Breast epithelium (tissue), 4 donors: ENCODE measurements at places on chromosomes 5 and 9. TPM values are rescaled to one million over a fixed set of nuclear protein-coding genes. Genes with fewer than 3 reads are reported as not detected.

SOHLH1 gene
- total RNA-seq, result not detected

LCN15 gene
- not detected for total RNA-seq

OLFM1 gene
- 25.2 TPM for total RNA-seq

NOL6 gene
- total RNA-seq, result 22.3 TPM

CAMK4 gene
- total RNA-seq, result 1.5 TPM

DNA sequence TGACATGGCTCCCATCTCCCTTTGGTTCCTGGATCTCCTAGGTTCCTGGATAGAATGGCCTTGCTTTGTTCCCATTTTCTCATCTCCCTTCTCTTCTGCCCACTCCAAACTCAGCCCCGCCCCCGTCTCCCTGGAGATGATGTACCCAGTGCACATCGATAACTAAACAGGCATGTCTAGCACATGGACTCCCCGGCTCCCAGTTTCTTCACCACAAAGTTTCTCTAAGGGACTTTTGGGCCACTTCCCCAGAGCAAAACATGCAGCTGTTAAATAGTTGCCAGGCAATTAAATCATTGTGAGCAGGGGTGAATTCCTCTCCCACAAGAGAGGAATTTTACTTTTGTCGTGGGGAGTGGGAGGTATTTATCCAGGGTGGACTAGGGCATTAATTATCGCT lies 259.0 kb downstream of the GADD45G start:
- no peak for DNase-seq

- no peak for DNase-seq
Observed at GRCh38 chr5:65530904-65531303, 32.1 kb downstream of the CENPK start.

DNA sequence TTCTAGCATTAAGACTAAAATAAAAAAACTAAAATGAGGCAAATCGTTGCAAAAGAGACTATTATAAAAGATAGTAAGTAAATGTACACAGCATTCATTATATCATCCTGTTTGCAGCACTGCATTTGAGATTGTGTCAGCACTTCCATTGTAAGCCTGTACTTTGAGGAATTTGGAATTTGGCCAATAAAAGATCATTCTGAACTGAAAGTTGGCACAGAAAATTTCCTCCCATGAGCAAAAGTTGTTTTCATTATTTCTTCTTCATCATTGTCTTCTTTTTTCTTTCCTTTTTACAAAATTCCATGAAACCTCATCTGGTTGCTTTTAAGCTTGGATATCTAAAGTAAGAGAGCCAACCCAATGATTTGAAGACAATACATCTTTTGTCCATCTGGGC lies 199.3 kb upstream of the ADAMTSL1 start:
- DNase-seq, result no peak

GRCh38 chr5:317086-317811 lies 4.3 kb upstream of the AHRR start:
- DNase-seq, result no peak

- DNase-seq, result no peak
Observed at GRCh38 chr5:81556809-81557208, 162.9 kb upstream of the ACOT12 start.

DNA sequence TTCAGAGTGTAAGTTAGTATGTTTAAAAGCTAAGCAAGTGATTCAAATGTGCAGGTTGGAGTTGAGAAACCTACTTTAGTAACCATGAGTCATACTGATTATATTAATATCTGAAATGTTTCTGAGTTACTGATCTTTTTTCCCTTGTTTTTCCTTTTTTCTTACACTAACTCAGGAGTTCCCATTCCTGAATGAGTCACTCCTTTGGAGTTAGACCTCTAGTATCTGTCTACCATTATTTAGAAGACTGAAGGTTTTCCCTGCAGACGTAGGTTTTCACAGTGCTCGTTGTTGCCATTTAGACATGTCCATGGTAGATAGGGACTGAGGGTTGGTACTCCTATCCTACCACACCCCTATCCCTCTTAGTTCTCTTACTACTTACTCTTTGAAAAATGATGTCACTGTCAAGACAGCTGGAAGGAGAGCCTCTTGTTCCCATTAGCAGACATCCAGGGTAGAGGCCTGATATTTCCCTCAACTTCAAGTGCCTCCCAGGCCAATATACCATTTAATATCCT lies 20.2 kb downstream of the OCLN start:
- no peak for DNase-seq

GRCh38 chr5:125894383-125894782 lies 528.8 kb upstream of the GRAMD2B start:
- DNase-seq, result no peak

DNA sequence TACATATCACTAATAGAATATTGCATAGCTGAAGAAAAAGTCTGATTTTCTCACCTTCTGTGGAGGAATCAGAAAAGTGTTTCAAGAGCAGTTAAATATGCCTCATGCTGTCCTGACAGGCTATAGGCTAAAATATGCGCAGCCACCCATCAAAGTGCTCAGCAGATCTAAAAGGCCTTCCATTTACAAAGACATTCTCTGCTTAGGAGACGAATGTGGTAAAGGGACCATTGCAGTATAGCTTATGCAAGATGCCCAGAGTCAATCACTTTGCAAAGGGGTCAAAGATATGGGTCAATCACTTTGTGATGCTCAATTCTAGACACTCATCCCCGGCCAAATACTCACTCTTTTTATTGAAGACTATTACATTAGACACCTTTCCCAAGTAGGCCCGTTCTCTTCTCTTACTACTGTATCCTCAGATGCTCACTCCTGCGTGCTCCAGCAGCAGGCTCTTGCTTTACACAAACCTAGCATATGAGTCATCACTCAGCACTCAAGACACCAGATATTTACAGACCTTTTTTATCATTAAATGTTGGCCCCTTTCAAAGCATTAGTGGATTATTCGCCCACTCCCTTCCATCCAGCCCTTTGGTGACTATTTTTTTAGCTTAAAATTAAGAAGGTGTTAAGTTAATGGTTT lies 568.2 kb upstream of the CDH18 start:
- DNase-seq, result no peak

DNA sequence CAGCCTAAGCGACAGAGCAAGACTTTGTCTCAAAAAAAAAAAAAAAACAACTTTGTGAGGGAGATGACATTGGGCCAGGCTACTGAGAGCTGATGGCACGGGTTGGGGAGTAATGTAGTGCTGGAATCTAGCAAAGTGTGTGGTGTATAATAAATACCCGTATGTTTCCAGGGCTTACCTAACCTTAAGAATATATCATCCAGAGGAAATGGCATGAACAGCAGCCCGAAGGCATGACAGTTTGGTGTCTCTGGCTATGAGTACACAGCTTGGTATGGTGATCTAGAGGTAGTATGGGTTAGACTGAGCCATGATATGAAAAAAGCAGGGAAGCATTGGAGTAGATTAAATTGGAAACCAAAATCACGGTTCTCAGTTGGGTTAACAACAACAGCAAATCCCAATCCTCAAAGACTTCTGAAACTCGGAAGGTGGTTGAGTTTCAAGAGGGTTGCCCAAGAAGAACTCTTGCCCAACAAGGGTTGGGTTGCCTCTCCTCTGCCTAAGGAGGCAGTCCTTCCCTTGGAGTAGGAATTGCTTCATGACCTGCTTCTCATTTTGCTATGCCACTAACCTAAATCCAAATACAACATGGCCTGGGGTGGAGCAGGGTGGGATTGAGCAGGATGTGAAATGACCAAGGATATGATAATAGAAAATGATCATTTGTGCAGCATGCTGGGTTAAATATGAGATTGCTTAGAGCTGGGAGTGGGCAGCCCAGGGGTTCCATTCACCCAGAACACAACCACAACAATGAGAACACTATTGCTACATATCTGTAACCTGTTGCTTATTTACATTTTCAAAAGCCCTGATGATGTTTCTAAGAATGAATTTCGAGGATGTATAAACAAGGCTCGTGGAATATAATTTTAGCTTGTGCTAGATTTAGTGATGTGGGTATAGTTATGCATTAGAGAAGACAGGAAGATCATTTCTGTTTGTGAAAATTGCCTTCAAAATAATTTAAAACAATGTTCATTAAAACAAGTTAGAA lies 64.6 kb upstream of the ZFR start:
- DNase-seq, result no peak

GRCh38 chr5:81212211-81212751 lies 20.8 kb upstream of the CKMT2 start:
- no peak for DNase-seq

DNA sequence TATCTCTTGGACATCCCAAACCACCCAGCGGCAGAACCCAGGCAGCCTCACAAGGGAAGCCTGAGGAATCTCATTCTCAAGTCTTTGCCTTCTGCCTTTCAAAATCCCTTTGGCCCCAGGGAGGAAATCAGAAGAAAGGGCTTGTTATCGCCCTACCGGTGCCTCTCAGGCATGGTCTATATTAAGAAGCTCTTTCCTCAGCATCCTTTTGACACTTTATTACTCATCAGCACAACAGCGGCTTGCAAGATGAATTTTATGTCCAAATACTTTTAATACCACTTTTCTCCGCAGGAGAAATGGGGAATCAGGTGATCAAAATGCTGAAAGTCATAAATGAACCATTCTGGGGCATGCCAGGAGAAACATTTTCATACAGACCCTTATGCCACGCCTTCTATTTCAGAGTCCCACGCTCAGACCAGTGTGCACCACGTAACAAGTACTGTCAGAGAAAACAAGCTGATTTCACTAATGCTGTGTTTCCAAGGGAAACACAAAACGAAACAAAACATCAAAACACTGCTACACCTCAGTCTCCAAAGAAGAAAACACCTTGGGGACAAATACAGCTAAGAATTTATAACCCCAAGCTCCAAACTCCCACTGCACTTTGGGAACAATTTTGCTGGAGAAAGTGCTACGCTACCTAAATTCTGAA lies 30.0 kb downstream of the RAPGEF1 start:
- no peak for DNase-seq

GRCh38 chr5:72569408-72569944 lies 62.3 kb upstream of the ZNF366 start:
- DNase-seq, result no peak

GRCh38 chr5:143775258-143775657 lies 36.7 kb upstream of the HMHB1 start:
- DNase-seq, result no peak

- no peak for DNase-seq
Observed at GRCh38 chr5:92179651-92180050, 796.5 kb upstream of the ARRDC3 start.

DNA sequence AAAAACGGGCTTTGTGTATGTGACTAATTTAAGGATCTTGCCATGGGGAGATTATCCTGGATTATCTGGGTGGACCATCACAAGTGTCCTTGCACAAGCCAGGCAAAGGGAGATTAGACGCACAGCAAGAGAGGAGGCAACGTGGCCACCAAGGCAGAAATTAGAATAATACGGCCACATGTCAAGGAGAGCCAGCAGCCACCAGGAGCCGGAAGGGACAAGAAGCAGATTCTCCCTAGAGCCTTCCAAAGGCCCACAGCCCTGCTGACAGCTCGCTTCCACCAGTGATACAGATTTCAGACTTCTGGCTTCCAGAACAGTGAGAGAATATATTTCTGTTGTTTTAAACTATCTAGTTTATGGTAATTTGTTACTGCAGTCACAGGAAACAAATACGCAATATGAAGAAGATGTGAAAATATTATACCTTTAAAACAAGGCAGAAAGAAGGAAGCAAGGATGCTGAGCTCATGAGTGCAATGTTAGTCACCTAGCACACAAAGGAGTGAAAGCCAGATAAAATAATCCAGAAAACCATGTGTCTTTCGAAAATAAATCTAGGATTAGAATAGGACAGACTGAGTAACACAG lies 28.7 kb upstream of the F2RL1 start:
- no peak for DNase-seq

DNA sequence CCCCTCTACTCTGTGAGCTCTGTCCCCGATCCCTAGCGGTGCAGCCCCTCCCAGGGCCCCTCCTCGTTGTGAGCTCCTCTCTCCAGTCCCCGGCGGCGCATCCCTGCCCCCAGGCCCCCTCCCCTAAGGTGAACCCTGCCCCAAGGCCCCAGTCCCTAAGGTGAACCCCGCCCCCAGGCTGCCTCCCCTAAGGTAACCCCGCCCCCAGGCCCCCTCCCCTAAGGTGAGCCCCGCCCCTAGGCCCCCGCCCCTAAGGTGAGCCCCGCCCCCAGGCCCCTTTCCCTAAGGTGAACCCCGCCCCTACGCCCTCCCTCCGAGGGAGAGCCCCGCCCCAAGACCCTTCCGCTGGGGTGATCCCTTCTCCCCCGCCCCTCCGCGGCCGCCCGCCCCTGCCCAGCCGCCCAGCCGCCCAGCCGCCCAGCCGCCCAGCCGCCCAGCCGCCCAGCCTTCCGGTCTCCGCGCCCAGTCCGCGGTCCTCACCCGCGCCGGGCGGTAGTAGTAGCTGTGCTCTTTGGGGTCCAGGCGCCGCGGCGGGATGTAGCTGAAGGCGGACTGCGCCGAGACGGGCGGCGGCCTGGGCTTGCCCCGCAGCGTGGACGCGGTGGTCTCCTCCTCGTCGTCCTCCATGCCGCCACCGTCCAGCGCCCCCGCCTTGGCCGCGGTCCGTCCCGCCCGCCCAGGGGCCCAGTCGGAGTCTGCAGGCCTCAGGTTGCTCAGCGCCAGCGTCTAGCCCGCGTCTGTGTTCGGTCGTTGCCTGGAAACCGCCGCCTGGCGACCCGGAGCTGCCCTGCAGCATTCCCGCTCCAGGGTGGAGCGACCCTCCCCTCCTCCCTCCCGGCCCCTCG lies at the start of gene CFAP90:
Gene CFAP90, minus strand, starts transcription at position 739 of the 845 bp plus-strand sequence. Its CDS starts 112 bp downstream, at position 627.
- peak; percentile 67 for DNase-seq

DNA sequence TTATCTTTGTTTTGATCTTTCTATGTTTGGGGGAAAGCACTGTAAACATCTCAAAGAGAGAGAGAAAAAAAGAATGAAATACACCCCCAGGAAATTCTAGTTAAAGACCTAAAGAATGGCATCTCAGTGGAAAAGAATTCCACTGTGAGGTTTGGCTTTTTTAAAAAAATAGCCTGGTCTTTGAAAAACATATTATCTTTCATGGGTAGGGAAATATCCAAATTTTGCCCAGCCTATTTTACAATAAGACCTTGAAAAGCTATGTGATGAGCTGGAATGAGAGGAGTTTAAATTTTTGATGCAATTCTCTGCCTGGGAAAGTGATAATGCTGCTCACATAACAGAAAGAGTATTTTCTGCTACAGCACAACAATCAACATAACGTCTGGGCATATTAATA lies 348.1 kb upstream of the WWC1 start:
- DNase-seq, result no peak

DNA sequence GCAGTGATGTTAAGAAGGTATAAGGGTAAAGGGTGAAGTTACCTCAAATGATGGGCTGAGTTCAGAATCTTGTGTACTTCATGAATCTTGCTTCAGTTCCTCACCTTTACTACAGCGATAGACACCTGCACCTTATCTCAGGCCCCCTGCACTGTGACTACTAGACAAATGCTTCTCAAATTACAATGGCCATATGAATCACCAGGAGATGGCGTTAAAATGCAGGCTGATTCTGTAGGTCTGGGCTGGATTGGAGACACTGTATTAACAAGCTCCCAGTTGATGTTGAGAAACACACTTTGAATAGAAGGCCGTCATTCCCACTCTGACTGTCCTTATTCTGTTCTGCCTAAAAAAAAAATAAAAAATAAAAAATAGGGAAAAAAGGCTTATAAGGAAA lies 29.8 kb downstream of the TARS1 start:
- DNase-seq, result no peak

GRCh38 chr5:885529-885928 lies 7.1 kb downstream of the BRD9 start:
- no peak for DNase-seq
